Sigmoid colon (tissue), 7 donors: ENCODE measurements at places on chromosomes 3 and 15. TPM values are rescaled to one million over a fixed set of nuclear protein-coding genes. Genes with fewer than 3 reads are reported as not detected.

ACTC1 gene
- 1.4 TPM for total RNA-seq

PIF1 gene
- 3.7 TPM for total RNA-seq

CORO2B gene
- 3.9 TPM for total RNA-seq

MINAR1 gene
- total RNA-seq = 0.28 TPM

CNBP gene
- 650 TPM for total RNA-seq

PLXNB1 gene
- total RNA-seq = 162 TPM

IL5RA gene
- not detected for total RNA-seq

AGBL1 gene
- total RNA-seq = not detected

CCDC9B gene
- 70.3 TPM for total RNA-seq

MAGEL2 gene
- total RNA-seq = 0.83 TPM

SLC6A20 gene
- not detected for total RNA-seq

ANKRD34C gene
- under 0.01 TPM for total RNA-seq

CTSH gene
- 37.4 TPM for total RNA-seq

P2RY12 gene
- 4.9 TPM for total RNA-seq

PLAAT1 gene
- 3.3 TPM for total RNA-seq

PCOLCE2 gene
- total RNA-seq = 33.9 TPM

CCR8 gene
- total RNA-seq = not detected

PLSCR2 gene
- not detected for total RNA-seq

GOLGA8S gene
- total RNA-seq = 0.36 TPM
